ENCODE measurements at places on chromosomes 6 and 20.

- peak; percentile 95 for DNase-seq
Observed at GRCh38 chr6:157760589-157761330, 62.3 kb upstream of the SNX9 start.

- DNase-seq = peak; percentile 20
Observed at GRCh38 chr6:18632670-18633410, 245.7 kb downstream of the RNF144B start.

GRCh38 chr20:62674370-62674769 lies 32.1 kb downstream of the SLCO4A1 start:
- no peak for DNase-seq

GRCh38 chr6:89118931-89119330 lies 1.1 kb upstream of the SRSF12 start:
- DNase-seq = no peak

DNA sequence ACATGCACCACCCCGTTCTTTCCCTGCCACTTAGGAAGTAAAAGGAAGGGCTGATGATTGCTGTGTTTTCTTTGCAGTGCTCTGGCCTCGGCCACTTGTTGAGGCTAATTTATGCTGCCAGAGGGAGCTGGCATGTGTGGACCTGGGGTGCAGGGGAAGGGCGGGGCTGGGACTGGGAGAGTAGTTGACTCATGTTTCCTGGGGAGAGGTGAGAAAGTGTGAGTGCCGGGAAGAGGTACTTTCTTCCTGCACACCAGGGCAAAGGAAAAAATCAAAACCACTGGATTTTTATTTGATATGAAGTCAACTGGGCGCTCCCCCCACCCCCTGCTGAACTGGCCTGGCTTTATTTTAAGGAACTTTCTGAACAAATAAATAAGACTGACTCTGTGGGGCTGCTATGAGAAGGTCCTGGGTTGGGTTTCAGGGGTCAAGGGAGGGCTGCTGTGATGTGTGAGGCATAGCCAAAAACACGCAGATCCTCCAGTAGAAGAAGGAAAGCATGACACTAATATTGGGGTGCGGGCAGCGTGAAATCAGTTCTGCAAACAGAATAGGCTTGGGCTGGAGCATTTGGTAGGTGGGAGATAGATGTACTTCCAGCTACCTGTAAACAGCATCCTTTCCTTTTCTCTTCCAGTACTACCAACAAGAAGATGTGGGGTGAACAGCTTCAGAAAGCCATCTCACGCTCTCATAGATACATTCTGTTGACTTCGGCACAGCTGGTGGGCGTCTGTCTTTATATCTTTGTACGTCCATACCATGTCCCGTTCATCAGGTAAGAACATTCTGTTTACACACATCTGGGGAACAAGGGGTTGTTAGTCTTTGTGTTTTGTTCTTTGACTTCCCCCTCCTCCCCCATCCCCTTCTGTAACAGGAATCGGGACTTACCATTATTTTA lies 87.5 kb downstream of the SYNJ2 start:
- peak; percentile 77 for DNase-seq

All from fibroblast of skin of back (primary cell).